Umbilical cord (tissue), 2 donors: ENCODE measurements at places on chromosomes 2 and 18. TPM values are rescaled to one million over a fixed set of nuclear protein-coding genes. Genes with fewer than 3 reads are reported as not detected.

Gene RGPD3
- 4.1 TPM for total RNA-seq

Gene IL37
- not detected for total RNA-seq

DNA sequence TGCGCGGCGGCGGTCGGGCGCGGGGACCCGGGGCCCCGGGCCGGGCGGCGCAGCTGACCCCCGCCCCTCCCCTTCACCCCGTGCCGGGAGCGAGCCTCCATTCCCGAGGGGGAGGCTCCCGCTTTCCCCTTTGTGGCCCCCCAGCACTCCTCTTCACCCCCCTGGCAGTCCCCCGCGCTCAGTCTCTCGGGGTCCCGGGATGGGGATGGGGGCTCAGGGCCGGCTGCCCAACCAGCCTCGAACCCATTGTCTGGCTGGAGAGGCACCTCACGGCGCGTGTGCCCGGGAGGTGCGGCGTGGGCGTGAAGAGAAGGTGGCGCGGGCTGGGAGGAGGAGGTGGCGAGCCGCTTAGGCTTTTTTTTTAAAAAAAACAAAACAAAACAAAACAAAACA lies 748 bp downstream of the FMNL2 start:
- peak; percentile 32 for DNase-seq

DNA sequence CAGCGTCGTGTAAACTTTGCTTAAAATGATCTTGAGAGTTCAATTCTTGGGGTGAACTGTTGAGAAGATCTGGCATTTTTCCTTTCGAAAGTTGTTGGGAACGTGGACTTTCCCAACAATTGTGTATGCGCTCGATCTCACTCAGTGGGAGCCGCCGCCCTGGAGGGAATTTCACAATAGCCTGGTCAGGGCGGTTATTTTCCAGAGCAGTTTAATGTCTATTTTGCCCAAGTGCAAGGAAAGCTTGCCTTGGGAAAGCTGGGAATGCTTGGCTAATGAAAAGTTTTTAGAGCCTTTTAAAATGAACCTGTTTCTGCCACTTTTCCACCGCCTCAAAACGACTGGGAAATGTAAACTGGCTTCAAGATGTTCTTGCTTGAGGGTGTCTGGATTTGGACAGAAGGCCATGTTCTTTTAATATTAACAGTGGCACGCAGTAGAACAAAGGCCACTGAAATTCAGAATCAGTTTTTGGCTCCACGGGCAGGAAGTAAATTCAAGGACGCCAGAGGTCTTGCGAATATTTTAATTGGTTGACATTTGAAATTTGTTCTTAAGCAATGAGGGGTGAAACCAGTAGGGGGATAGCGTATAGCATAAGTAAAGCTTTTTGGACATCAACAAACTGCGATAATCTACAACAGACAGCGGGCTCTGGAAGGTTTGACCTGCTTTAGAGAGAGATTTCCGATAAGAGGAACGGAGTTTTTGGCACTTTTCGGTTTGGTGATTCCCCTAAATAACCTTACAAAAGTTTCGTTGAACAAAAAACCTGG lies 1.2 kb downstream of the CFLAR start:
- peak; percentile 68 for DNase-seq

Gene RAD51AP2
- total RNA-seq: 11.6 TPM
